Activated CD4-positive, alpha-beta T cell treated with anti-CD3 and anti-CD28 coated beads, Interleukin-2, Interleukin-6, amounts not matched to agents 100 ng/mL and 50 ng/mL, durations not matched to agents 16 hours and 8 hours (primary cell): ENCODE measurements at places on chromosomes 12 and 14.

- no peak for DNase-seq
Measured at GRCh38 chr12:62865937-62866336, 69.0 kb downstream of the PPM1H start.

GRCh38 chr12:30977124-30977523, 50.6 kb downstream of the TSPAN11 start:
- no peak for DNase-seq

DNA sequence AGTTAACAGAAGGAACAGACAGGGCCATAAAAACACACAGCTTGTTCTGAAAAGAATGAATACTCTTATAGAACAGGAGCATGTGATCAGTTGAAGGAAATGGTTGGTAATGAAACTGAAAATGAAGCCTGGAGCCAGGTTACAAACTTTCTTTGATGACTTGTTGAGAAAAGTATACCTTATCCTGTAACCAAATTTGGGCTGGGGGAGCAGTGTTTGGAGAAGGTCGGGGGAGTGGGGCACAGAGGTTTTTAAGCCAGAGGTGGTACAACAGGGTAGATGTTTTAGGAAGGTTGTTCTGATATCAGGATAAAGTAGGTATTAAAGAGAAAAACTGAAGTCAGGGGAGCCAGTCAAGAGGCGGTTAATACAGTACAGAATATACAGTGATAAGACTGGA, 8.2 kb downstream of the GOLT1B start:
- DNase-seq: peak; percentile 49

DNA sequence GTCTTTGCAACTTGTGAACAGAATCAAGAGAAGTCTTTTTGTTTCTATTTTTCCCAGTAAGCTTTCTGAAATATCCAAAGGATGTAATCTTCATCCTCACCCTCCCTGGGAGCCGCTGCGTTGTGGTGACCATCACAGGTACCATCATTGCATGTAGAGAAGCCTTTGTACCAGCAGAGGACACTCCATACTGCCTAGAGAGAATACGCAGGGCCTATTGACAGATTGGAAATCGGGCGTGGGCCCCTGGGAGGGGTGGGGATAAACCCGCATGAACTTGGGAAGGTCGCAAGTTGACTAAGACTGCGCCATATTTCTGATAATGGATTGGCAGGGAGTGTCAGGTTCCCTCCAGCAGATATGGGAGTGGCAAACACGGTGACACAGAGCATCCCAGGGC, 12.7 kb downstream of the KRT1 start:
- no peak for DNase-seq

DNA sequence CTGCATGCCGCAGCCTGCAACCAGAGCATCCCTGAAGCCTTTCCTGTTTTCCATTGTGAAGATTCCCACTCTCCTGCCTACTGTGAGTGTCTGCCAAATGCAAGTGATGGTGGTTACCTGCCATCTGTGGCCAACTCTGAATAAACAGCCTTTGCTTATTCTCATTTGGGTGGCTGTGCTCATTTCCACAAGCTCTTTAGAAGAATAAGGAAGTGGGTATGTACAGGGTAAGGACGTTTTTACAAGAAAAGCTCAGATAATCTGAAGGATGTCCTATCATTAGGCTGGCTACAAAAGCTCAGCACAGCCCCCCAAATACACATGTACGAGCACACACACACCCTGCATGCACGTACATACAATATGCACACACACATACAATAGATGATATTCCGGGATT, 7.3 kb upstream of the RNASE1 start:
- no peak for DNase-seq

GRCh38 chr12:27524494-27524835, 459 bp downstream of the PPFIBP1 start:
- no peak for DNase-seq

DNA sequence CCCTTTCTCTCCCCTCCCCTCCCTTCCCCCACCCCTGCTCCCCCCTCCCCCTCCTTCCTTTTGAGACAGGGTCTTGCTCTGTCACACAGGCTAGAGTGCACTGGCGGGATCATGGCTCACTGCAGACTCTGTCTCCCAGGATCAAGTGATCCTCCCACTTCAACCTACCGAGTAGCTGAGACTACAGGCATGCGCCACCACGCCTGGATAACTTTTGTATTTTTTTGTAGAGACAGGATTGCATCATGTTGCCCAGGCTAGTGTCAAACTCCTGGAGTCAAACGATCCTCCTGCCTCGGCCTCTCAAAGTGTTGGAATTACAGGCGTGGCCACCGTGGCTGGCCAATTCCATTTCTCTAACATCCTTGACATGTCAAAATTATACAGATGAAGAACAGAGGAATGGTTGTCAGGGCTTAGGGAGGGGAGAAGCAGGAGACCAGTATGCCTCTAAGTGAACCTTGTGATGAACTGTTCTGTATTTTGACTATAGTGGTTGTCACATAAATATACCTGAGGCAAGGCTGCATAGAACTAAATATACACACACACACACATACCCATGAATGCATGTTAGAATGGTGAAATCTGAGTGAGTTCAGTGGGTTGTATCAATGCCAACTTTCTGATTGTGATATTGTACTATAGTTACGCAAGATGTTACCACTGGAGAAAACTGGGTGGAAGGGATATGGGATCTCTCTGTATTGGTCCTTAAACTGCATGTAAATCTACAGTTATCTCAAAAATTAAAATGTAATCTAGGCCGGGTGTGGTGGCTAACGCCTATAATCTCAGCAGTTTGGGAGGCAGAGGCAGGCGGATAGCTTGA, 3.6 kb upstream of the CFAP73 start:
- no peak for DNase-seq

DNA sequence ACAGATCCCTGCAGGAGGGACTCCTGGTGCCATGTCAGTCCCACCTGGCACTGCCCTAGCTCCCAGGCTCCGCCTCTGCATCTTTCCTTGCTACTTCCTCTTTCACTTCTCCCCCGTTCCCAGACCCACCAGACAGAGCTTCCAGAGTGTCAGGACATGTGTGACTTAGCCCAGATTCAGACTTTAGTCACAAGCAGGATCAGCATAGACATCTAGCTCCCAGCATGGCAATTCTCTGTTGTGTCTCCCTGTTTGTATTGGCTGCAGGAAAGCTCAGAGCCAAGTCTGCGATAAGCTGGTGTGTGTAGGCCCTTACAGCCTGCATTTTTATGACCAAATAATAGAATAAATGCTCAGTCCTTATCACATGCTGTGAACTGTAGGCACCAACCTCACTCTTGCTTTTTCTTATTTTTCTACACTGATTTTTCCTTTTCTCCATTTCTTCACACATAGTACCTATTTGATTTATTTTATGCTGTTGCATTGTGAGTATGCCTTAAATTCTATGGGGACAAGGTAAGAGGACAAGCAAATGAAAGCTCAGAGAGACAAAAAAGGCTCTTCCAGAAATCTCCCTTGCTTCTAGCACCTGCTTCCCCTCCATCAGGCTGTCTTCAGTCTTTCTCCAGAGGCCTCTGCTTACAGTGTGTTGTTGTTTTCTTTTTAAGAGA, 5.9 kb downstream of the DHRS2 start:
- no peak for DNase-seq

GRCh38 chr14:27015065-27015464, 417.2 kb upstream of the NOVA1 start:
- no peak for DNase-seq

GRCh38 chr12:10395390-10395998, 5.7 kb upstream of the KLRK1 start:
- DNase-seq: no peak

DNA sequence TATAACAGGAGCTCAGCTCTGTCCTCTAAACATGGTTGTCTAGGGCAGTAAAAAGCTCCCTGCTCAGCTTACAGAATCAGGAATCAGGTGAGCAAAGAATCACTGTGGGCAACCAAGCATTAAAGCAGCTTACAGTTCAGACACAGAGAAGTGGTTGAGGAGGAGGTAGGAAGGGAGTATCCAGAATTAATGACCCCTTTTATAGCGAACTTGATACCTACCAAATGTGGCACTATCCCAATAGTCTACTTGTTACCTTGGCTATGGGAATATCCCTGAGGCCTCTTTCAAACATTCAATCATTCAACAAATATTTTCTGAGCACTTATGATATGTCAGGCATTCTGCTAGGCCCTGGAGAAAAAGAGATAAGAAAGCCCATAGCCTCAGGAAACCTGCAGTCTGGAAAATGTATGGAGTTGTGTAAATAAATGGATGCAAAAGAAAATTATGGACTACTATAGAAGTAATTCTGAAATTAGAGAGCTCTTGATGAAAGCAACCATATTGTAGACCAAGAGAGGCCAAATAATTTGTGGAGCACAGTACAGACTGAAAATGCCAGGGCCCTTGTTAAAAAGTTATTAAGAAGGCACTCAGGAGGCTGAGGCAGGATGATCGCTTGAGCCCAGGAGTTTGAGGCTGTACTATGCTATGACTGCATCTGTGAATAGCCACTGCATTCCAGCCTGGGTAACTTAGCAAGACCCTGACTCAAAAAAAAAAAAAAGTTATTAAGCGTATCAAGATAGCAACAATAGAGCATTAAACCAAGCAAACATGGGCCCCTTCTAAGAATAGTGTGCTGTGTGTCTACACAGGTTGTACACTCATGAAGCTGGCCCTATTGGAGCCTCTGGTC, 134.0 kb upstream of the CPSF6 start:
- DNase-seq: no peak

- no peak for DNase-seq
Measured at GRCh38 chr14:69314327-69314726, 54.4 kb downstream of the GALNT16 start.

- no peak for DNase-seq
Measured at GRCh38 chr12:84435682-84436081, 476.9 kb downstream of the SLC6A15 start.

- peak; percentile 20 for DNase-seq
Measured at GRCh38 chr12:108768591-108769500, 37.5 kb upstream of the CORO1C start.

- DNase-seq: no peak
Measured at GRCh38 chr14:30993071-30993470, 32.4 kb upstream of the AP4S1 start.

GRCh38 chr12:110339184-110339952, 58.3 kb downstream of the ATP2A2 start:
- DNase-seq: no peak

DNA sequence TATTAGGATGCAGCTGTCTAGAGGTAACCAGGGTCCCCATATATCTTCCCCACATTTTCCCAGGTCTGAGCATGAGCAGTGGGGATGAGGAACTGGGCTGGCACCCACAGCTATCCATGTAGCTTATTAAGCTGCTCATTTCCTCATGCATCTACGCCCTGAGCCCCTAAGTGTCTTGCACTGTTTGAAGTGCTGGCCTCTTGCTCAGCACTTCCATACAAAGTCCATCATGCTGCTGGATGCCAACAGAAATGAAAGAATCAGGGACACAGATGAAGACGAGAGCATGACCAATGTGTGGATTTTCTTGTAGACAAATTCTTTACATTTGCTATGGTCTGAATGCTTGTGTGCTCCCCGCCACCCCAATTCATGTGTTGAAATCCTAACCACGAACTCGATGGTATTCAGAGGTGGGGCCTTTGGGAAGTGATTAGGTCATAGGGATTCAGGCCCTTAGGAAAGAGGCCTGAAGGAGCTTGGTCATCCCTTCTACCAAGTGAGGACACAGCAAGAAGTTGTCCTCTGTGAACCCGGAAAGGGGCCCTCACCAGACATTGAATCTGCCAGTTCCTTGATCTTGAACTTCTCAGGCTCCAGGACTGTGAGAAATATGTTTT, 54.5 kb downstream of the C12orf75 start:
- DNase-seq: no peak

DNA sequence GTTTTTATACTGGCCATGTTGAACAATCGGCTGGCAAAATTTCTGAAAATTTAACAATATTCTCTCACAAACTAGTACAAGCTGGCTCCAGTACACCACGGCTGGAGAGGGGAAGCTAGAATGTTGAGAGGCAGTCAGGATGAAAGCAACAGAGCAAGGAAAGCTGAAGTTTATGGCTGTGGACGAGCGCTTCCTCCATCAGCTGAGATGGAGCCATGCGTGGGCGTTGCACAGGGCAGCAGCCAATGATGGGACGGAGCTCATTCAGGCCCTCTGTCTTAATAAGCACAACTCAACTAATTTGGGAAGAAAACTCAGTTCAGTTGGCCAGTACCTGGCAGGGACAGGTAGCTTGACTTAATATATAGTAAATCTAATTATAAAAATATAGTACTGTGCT, 14.1 kb upstream of the DCP1B start:
- DNase-seq: no peak

DNA sequence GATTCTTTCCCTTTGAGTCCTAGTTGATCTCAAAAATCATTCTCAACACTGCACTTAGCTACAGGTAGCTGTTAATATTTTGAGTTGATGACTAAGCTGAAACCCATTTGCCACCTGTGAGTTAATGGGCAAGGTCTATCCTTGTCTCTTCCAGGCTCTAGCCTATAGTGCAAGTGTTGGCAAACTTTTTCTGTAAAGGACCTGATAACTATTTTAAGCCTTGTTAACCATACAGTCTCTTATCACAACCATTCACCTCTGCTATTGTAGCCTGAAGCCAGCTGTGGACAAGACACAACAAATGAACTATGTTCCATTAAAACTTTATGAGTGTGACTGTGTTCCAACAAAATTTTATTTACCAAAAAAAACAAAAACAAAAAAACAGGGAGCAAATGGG, 19.4 kb downstream of the RAP1B start:
- no peak for DNase-seq

GRCh38 chr12:49825360-49825970, 2.7 kb downstream of the NCKAP5L start:
- DNase-seq: no peak

DNA sequence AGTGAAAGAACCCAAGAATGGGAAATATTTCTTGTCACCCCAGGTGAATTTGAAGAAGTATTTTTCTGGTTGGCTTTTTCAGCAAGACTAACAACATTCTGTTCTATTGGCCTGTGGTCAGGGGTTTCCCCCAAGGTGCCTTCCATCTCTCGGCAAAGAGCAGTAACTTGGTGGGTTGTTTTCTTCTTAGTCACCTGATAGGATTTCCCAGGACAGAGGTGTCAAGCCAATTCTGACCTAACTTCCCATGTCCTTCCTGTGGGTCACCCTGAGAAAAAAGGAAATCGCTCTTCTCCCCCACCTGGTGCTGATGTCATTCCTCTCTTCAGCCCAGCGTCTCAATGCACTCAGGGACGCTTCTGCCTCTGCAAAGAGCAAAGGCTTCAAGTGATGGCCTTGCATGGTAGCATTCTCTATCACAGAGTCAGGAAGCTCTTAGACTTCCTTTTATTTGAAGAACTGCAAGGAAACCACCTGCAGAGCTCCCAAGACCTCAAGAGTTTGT, 16.1 kb upstream of the IFNG start:
- DNase-seq: peak; percentile 92

GRCh38 chr14:65536781-65537423, 124.4 kb downstream of the FUT8 start:
- DNase-seq: no peak

DNA sequence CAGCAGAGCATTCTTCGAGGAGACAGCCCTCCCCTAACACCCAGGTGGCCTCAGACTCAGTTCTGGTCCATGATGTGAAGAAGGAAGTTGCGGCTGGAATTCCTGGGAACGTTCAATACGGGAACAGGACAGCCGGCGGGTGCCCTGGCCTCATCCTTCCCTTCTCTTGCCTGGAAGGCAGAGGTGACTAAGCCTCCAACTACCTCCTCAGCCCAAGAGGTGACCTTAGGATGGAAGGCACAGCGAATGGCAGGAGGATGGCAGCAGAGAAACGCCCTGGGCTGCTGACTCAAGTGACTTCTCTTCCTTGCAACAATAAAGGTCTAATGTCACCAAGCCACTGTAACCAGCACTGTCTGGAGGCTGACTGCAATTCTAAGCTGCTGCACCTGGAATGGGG, 36.1 kb downstream of the DHX37 start:
- no peak for DNase-seq
